ENCODE measurements at places on chromosomes 1 and 21. TPM values are rescaled to one million over a fixed set of nuclear protein-coding genes. Genes with fewer than 3 reads are reported as not detected.

HSPB7 gene
- total RNA-seq, result not detected

CALML6 gene
- 0.24 TPM for total RNA-seq

IQGAP3 gene
- 20.8 TPM for total RNA-seq

ST6GALNAC5 gene
- total RNA-seq, result not detected

C1QC gene
- not detected for total RNA-seq

TMEM82 gene
- total RNA-seq, result not detected

CFAP45 gene
- total RNA-seq, result 0.46 TPM

EXO1 gene
- total RNA-seq, result 24.7 TPM

RNU1-3 gene
- not detected for total RNA-seq

MX1 gene
- 2.0 TPM for total RNA-seq

CFAP107 gene
- total RNA-seq, result not detected

COL8A2 gene
- total RNA-seq, result 0.08 TPM

SLC22A15 gene
- 0.74 TPM for total RNA-seq

PITHD1 gene
- total RNA-seq, result 32.3 TPM

LORICRIN gene
- total RNA-seq, result not detected

CLCA1 gene
- not detected for total RNA-seq

GPR161 gene
- 9.9 TPM for total RNA-seq

GPR37L1 gene
- total RNA-seq, result 0.14 TPM

TMCC2 gene
- 1.7 TPM for total RNA-seq

A3GALT2 gene
- total RNA-seq, result not detected

PPFIA4 gene
- total RNA-seq, result 0.38 TPM

FOXD3 gene
- 0.75 TPM for total RNA-seq

TRPM2 gene
- total RNA-seq, result 7.8 TPM

BEND5 gene
- total RNA-seq, result not detected

GPA33 gene
- not detected for total RNA-seq

GBP5 gene
- total RNA-seq, result not detected

DNALI1 gene
- total RNA-seq, result not detected

ANKRD35 gene
- total RNA-seq, result not detected

SEC16B gene
- 0.79 TPM for total RNA-seq

TFAP2E gene
- total RNA-seq, result 0.40 TPM

LCE1D gene
- total RNA-seq, result not detected

CD5L gene
- total RNA-seq, result not detected

TOE1 gene
- total RNA-seq, result 12.5 TPM

CELA3A gene
- not detected for total RNA-seq

C1orf21 gene
- 5.7 TPM for total RNA-seq

KCND3 gene
- not detected for total RNA-seq

FAM78B gene
- 0.31 TPM for total RNA-seq

GNAT2 gene
- not detected for total RNA-seq

OR2T33 gene
- not detected for total RNA-seq

FAM177B gene
- total RNA-seq, result not detected

IFNLR1 gene
- 1.2 TPM for total RNA-seq

GPR25 gene
- total RNA-seq, result not detected

SPRR2B gene
- total RNA-seq, result not detected

KHDC4 gene
- 22.8 TPM for total RNA-seq

CASQ2 gene
- not detected for total RNA-seq

Data from A549 treated with ZK216348 at 1 μM for 4 hours (cell line).